ENCODE measurements at places on chromosomes 5 and 9. TPM values are rescaled to one million over a fixed set of nuclear protein-coding genes. Genes with fewer than 3 reads are reported as not detected.

DNA sequence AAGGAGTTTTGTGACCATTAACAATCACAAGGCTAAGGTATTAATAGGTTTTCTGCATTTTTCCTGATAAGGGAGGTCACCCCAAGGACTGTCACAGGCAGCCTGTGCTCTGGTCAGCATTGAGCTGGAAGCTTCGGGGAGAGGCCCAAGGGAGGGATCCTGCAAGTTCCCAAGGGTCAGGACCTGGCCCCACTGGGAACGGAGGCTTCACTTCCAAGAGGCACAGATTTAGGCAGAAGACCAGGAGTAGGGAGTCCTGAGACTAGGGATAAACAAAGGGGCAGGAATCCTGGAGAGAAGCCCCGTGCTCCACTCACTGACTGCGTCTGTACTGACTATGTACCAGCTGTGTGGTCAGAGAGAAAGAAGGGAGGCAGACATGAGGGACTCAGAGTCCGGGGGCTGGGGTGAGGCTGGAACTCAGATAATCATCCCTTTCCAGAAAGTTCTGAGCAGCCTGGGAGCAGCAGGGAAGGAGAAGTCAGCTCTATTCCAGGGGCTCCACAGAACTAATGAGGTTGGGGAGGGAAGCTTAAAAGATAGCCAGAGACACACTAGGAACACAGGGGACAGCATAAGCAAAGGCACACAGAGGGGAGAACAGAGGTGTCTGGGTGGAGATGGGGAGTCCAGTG lies 37.8 kb downstream of the B4GALT1 start:
- no peaks in the 10 kb centered on the region for H3K27me3 ChIP-seq
- DNase-seq = no peak
- H3K36me3 ChIP-seq = no peaks in the 10 kb centered on the region
- H3K27ac ChIP-seq = no peak overlapping the region

- peak overlapping the region; percentile 22 for H3K27ac ChIP-seq
- H3K27me3 ChIP-seq = peaks cover 10% of the 10 kb centered on the region
- no peaks in the 10 kb centered on the region for H3K36me3 ChIP-seq
- no peak for DNase-seq
- H3K4me3 ChIP-seq = no peak overlapping the region
- no peaks in the 10 kb centered on the region for H3K4me1 ChIP-seq
Measured at GRCh38 chr9:137320555-137321384, 18.7 kb upstream of the NRARP start.

- H3K4me1 ChIP-seq = no peaks in the 10 kb centered on the region
- no peaks in the 10 kb centered on the region for H3K27me3 ChIP-seq
- DNase-seq = no peak
- H3K27ac ChIP-seq = no peak overlapping the region
- H3K36me3 ChIP-seq = no peaks in the 10 kb centered on the region
- no peak overlapping the region for H3K4me3 ChIP-seq
Measured at GRCh38 chr5:4873652-4874051, 266.5 kb upstream of the ADAMTS16 start.

GRCh38 chr5:154708846-154709245 lies 46.3 kb upstream of the LARP1 start:
- no peak overlapping the region for H3K4me3 ChIP-seq
- H3K4me1 ChIP-seq = peaks cover 6% of the 10 kb centered on the region
- no peak for DNase-seq
- H3K27ac ChIP-seq = peak overlapping the region; percentile 35
- H3K27me3 ChIP-seq = no peaks in the 10 kb centered on the region
- H3K36me3 ChIP-seq = no peaks in the 10 kb centered on the region

SPINK13 gene
- not detected for total RNA-seq

DNA sequence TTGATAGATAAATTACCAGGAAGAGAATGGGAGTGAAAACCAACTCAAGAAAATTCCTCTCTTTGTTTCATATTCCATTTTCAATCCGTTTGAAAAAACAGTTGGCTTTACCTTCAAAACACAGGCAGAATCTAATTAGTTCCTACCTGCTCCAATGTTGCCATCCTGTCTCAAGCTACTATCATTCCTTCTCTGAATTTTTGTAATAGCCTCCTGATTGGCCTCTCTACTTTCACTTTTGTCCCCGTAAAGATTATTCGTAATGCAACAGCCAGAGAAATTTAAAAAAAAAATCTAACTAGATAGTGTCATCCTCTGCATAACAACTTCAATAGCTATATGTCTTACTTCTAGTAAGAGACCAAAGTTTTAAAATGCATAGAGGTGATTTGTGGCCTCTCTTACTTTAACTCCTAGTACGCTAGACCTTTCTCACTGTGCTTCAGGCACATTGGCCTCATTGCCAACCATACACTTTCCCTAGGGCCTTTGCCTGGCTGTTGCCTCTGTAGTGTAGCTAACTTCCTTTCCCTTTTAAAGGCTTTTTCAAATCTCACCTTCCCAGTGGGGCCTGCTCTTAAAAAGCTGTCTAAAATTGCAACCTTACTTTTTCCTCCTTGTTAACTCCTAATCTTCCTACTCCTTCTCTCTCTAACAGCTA lies 311.3 kb upstream of the GRIN3A start:
- H3K4me3 ChIP-seq = no peak overlapping the region
- H3K27ac ChIP-seq = no peak overlapping the region
- H3K27me3 ChIP-seq = no peaks in the 10 kb centered on the region
- no peaks in the 10 kb centered on the region for H3K36me3 ChIP-seq
- H3K4me1 ChIP-seq = no peaks in the 10 kb centered on the region
- no peak for DNase-seq

DNA sequence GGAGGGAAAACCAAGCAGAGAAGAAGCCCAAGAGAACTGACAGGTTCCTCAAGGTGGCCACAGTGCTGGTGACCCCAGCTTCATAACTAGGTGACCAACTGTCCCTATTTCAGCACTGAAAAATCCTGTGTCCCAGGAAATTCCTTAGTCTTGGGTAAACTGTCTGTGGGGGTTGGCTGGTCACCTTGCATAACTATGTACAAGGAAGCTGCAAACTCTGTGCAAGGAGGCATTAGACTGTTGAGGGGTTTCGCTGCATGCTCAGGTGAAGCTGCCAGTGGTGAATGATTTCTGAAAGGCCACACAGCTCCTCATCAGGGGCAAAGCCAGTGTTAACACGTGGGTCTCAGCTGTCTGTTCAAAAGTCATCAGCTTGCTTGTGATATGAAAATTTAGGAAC lies 36.9 kb downstream of the PCSK5 start:
- no peaks in the 10 kb centered on the region for H3K27me3 ChIP-seq
- no peak for DNase-seq
- H3K4me3 ChIP-seq = no peak overlapping the region
- H3K27ac ChIP-seq = no peak overlapping the region
- peaks cover 3% of the 10 kb centered on the region for H3K4me1 ChIP-seq

- no peaks in the 10 kb centered on the region for H3K27me3 ChIP-seq
- H3K4me3 ChIP-seq = no peak overlapping the region
Measured at GRCh38 chr5:88262116-88262515, 6.5 kb downstream of the TMEM161B start.

GRCh38 chr5:113487416-113487780 lies 855 bp downstream of the MCC start:
- no peaks in the 10 kb centered on the region for H3K36me3 ChIP-seq
- no peak for DNase-seq
- H3K27ac ChIP-seq = no peak overlapping the region
- H3K27me3 ChIP-seq = peaks cover 29% of the 10 kb centered on the region
- H3K4me1 ChIP-seq = peaks cover 8% of the 10 kb centered on the region

- H3K36me3 ChIP-seq = no peaks in the 10 kb centered on the region
- H3K4me3 ChIP-seq = peak within 1 kb of the TSS; percentile 95
- DNase-seq = peak; percentile 67
Measured at GRCh38 chr5:74640450-74640953, at the start of gene ENC1. Gene ENC1, minus strand, starts transcription at chr5:74640728. Its CDS starts 4,243 bp downstream, at chr5:74636485.

DNA sequence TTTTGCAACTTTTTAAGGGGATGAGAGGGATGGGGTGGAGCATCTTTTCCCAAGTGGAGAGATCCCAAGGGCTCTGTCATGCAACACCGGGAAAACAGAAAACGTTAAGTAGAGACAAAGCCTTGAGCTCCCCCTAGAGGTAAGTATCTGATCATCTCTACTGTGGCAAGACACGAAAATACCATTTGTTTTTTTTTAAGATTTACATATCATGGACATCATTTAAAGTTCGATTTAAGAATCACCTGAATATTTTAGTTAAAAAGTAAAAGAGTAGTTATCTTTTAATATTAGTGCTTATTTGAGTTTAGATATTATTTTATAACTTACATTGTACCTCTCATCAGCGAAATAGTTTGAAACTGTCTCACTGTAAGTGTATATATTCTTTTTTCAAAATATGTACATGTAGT lies 200.4 kb downstream of the LRRC70 start:
- no peaks in the 10 kb centered on the region for H3K4me1 ChIP-seq
- no peak overlapping the region for H3K27ac ChIP-seq
- no peaks in the 10 kb centered on the region for H3K27me3 ChIP-seq
- DNase-seq = no peak

GRCh38 chr9:95098391-95098921 lies 219.1 kb downstream of the FANCC start:
- H3K27me3 ChIP-seq = no peaks in the 10 kb centered on the region
- peak overlapping the region; percentile 96 for H3K27ac ChIP-seq
- H3K36me3 ChIP-seq = no peaks in the 10 kb centered on the region
- DNase-seq = no peak

- no peak for DNase-seq
- no peaks in the 10 kb centered on the region for H3K4me1 ChIP-seq
- H3K27ac ChIP-seq = no peak overlapping the region
- H3K27me3 ChIP-seq = no peaks in the 10 kb centered on the region
Measured at GRCh38 chr9:88060746-88061145, 77.5 kb downstream of the SPATA31C2 start.

DNA sequence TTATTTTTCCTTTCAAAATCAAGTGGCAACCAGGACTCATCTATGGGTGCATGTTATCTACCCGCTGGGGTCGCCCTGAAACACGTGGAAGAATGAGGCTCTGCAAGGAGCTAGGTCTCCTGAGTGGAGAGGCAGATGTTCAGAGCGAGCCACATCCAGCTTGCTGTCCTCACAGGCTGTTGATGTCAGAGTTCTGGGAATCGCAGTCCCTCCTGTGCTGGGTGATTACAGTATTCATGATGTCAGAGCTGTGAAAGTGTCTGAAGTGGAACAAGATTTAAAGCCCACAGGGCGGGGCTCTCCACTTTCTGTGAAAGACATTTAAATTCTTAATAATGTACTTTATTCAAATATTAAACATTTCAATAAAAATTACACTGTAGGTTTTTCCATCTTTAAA lies 24.4 kb upstream of the LMX1B start:
- H3K4me1 ChIP-seq = peaks cover 11% of the 10 kb centered on the region
- H3K27me3 ChIP-seq = peaks cover 2% of the 10 kb centered on the region
- no peak overlapping the region for H3K27ac ChIP-seq
- no peaks in the 10 kb centered on the region for H3K36me3 ChIP-seq

GRCh38 chr9:132507670-132508469 lies 74.5 kb upstream of the BARHL1 start:
- no peaks in the 10 kb centered on the region for H3K4me1 ChIP-seq
- H3K27me3 ChIP-seq = peaks cover 33% of the 10 kb centered on the region
- no peak overlapping the region for H3K4me3 ChIP-seq
- peak; percentile 25 for DNase-seq
- H3K27ac ChIP-seq = no peak overlapping the region

DNA sequence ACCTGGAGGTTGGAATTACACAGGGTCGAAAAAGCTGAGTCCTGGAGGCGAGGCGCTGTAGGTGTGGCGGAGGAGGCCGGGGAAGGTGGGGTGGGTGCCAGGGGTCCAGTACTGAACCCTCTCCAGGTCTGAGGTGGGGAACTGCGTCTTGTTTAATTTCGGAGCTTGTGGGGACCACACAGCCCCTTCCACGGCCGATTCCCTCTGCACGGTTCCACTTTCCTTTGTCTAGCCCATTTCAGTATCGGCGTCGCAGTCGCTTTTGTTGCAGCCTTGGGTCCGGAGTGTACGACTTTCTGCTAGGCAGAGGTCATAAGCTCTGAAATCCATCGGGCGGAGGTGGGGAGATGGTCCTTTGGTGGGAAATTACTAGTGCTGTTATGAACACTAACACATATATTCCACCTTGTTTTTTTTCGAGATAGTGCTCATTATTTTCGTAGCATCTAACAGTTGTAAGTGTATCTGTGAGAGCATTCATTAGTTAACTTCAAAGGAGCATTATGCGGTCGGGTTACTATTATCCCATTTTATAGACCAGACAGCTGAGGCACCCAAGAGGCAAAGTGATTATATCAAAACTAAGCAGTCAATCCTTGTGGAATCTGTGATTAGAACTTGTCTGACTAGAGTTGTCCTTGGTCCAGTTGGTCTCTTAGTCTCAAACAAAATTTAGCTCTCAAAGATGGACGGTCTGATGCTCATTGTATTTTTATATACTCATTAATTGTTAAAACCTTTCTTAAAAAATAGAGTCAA lies 737 bp downstream of the RNF180 start:
- no peaks in the 10 kb centered on the region for H3K27me3 ChIP-seq
- DNase-seq = no peak
- peaks cover 3% of the 10 kb centered on the region for H3K4me1 ChIP-seq
- H3K36me3 ChIP-seq = no peaks in the 10 kb centered on the region
- peak overlapping the region; percentile 75 for H3K4me3 ChIP-seq

GNG10 gene
- 19.2 TPM for total RNA-seq

- H3K36me3 ChIP-seq = no peaks in the 10 kb centered on the region
- DNase-seq = no peak
- H3K4me1 ChIP-seq = no peaks in the 10 kb centered on the region
- no peaks in the 10 kb centered on the region for H3K27me3 ChIP-seq
- no peak overlapping the region for H3K4me3 ChIP-seq
- no peak overlapping the region for H3K27ac ChIP-seq
Measured at GRCh38 chr9:27586304-27586703, 13.0 kb upstream of the C9orf72 start.

DNA sequence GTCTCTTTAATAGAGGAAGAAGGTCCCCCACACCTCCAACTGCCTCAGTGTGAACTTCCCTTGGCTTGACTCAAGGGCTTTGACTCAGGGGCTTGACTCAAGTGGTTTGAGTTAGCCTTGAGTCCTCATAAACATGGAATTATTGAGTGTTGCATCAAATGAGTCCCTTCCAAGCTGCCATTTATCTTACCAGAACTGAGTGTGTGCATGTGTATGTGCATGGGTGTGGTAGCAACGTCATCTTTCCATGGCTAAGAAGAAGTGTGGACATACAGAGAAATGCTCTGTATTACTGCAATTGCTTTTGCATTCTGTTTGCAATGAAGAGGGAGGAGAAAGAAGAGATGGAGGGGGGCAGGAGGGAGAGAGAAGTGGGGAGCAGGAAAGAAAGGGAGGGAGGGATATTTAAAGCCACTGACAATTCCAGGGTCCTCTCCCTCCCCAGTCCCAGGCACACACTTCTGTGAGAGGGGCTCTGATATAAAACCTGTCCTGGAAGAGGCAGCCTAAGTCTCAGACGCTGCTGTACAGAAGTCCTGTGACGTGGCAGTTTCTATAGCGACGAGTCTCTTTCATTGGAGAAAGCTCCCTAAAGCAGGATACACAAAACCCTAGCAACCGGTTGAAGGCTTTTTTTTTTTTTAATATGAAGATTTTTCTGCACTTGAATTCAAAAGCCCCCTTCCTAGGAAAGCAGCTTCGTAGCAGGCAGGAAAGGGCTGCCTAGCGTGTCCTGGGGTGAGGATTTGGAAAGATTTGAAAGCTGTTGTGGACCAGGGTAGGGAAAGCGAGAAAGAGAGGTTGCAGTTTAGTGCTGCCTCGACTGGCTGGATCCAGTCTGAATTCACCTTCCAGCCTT lies 93.3 kb upstream of the MAP1B start:
- H3K27ac ChIP-seq = no peak overlapping the region
- no peak overlapping the region for H3K4me3 ChIP-seq
- H3K36me3 ChIP-seq = no peaks in the 10 kb centered on the region
- no peaks in the 10 kb centered on the region for H3K4me1 ChIP-seq
- no peaks in the 10 kb centered on the region for H3K27me3 ChIP-seq
